G401 (cell line): ENCODE measurements at places on chromosomes 6 and 20.
A peak's percentile ranks its signal among the peaks of the same experiment; 100 is the strongest.

- DNase-seq = peak; percentile 51
Observed at GRCh38 chr20:43749734-43750294, 23.0 kb upstream of the GTSF1L start.

DNA sequence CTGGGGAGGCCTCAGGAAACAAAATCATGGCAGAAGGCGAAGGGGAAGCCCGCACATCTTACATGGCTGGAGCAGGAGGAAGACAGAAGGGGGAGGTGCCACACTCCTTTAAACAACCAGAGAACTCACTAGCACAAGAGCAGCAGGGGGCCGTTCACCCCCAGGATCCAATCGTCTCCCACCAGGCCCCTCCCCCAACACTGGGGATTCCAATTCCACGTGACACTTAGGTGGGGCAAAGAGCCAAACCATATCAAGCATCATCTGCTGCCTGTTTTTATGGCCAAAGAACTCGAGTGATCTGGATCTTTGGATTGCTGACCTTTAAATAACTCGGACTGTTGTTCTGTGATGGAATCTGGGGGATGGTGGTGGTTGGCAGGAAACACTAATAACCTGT lies 28.0 kb downstream of the PNLDC1 start:
- no peak for DNase-seq

- no peak for DNase-seq
Observed at GRCh38 chr20:62880935-62881661, 19.5 kb upstream of the TCFL5 start.

GRCh38 chr6:32111424-32112066 lies 2.4 kb upstream of the TNXB start:
- no peak for DNase-seq

DNA sequence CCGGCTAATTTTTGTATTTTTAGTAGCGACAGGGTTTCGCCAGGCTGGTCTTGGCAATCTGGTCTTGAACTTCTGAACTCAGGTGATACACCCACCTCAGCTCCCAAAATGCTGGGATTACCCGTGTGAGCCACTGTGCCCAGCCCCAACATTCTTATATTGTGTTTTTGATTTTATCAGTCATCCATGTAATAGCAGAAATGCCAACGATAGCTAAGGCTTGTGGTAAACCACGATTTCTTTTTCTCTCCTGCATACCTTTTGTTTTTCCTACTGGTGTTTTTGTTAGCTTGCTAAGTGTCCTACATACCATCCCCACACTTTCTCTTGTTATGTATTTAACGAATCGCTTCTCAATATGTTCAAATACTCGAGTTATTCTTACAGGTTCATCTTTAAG lies 12.1 kb downstream of the PHACTR2 start:
- DNase-seq = no peak

GRCh38 chr6:166656230-166657151 lies 29.4 kb upstream of the RPS6KA2 start:
- peak; percentile 87 for DNase-seq

DNA sequence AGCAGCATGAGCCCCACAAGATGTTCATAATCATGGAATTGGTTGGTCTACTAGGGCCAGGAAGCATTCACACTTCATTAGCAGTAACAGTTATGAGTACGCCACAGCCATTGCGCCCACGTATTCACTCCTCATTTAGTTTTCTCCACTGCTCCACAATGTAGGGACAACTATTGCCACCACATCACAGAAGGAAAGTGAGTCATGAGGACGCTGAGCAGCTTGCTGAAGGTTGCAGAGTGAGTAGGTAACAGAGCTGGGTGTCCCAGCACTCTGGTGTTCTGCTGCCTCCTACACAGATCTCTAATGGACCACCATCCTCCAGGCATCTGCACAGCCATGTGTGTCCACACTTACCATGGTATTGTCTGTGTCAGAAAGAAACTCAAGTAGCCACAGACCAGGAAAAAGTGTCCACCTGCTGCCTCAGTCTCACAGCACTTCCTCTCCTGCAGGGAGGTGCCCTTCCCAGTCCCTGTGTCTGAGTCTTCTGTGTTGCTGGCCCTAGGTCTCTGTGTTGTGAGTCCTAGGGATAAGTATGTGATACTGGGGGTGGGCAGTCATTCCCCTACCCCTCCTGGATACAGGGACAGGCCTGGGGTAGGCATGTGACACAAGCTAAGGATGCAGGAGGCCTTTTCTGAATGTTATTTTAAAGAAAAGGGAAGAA lies 103.9 kb downstream of the TTLL2 start:
- no peak for DNase-seq

DNA sequence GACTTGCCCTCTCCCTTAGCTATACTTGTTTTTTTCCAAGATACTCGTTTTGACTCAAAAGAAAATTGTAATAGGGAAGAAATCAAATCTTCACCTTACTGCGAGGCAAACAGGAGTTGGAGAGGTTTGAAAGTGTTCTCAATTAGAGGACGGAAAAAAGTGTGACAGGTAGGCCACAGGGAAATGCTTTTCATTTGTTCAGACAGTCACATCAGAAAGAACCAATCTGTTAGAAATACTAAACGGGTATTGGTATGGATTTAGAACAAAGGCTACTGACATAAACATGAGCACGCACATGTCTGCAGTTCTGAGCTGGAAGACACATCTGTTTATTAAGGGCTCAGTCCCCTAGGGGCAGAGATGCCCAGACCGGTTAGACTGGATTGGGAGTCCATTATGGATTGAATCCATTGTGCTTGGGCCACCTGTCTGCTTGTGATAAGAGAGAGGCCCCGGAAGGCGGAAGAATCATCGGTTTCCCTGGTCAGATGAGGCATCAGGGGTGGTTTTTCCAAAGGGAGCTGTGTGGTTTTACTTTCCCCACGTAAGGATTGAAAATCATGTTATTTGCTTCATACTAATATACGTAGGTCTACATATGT lies 220.9 kb upstream of the MYLIP start:
- no peak for DNase-seq

GRCh38 chr6:159505140-159505922 lies 187.7 kb downstream of the SOD2 start:
- DNase-seq = no peak

DNA sequence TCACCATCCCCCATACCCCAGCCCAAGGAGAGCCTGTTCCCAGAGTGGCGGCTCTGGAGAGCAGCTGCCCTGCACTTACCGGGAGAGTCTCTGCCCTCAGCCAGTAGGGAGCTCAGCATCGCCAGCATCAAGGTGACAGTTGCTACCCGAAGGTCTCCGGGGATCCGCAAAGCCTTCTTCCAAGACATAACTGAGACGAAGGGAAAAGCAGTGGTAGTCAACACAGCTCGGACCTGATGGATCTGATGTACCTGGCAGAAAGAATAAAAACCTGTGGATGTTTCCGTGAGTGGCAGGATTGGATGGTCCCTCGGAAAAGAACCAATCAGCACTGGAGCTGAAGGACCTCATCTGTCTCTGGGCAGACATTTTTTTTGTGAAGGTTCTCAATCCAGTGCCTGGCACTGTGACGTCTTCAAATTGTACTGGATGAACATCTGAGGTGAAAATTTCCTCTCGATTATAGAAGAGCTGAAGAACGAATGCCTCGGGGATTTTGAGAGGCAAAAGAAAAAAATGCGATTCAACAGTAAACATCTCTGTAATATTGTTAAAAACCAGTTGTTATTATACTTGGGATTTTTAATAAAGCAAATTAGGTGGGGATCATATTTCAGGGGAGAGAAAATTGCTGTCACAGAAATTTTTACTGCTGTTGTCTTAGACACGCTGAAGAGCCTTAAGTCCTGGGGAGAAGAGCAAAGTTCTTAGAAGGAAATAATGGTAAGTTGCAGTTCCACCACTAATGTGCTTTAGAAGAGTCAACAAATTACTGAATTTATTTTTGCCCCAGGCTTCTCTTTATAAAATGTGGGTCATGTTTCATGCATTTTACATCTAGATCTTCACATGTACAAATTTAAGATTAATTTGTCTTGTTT lies at the start of gene HLA-DQB1:
Gene HLA-DQB1, minus strand, starts transcription at position 238 of the 881 bp plus-strand sequence. Its CDS starts 50 bp downstream, at position 188.
- peak; percentile 48 for DNase-seq

- no peak for DNase-seq
Observed at GRCh38 chr6:107894809-107895396, 63.1 kb downstream of the SEC63 start.

DNA sequence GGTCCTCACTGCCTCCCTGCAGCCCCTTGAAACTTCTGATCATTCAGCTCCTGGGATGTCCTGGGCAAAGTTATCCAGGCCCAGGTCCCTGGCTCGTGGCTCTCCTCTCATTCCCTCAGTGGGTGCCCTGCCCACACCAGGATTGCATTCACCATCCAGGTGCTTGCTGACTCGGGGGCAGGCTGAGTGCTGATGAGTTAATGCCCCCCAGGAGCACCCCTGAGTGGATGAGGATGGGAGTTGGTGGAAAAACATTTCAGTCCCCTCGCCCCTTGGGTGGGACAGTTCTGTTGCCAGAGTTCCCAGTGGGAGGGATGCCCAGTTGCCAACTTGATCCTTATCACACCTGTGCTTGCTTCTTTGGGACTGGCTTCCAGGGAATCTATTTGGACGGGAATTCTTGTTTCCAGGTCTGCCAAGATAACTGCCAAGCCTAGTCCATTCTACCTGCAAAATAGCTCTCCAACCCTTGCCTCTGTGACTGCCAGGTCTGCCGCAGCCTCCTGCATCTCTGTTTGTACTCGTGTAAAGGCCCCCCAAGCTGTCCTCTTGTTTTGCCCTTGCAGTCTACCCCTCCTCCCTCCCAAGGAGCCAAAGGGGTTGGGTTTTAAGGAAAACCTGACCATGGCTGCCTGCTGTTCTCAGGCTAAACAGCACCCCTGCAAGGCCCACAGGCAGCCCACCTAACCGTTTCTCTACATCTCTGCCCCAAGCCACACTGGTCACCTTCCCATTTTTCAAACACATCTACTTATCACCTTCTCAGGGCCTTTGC lies 11.6 kb upstream of the RSPO4 start:
- no peak for DNase-seq

DNA sequence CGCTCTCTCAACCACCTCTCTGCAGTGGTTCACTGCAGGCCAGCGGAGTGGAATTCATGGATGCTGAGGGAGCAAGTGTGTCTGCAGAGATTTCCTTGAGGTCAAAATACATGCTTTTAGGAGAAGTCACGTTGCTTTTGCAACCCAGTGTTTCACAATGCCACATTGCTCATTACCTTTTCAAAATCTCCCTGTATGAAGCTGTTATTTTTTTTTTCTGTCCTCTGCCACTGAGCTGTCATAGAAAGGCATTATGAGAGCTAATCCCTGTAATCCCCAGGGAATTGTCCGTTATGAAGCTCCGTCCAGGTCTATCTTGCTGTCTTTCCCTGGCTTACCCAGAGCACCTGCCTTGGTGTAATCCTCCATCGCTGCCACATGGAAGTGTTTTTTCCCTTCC lies 60.5 kb upstream of the SLC22A23 start:
- DNase-seq = no peak

- DNase-seq = no peak
Observed at GRCh38 chr6:124669713-124670480, 292.3 kb upstream of the RNF217 start.

- DNase-seq = no peak
Observed at GRCh38 chr6:129667621-129668020, 42.4 kb downstream of the ARHGAP18 start.

- DNase-seq = no peak
Observed at GRCh38 chr6:154166140-154166539, 127.1 kb downstream of the OPRM1 start.

DNA sequence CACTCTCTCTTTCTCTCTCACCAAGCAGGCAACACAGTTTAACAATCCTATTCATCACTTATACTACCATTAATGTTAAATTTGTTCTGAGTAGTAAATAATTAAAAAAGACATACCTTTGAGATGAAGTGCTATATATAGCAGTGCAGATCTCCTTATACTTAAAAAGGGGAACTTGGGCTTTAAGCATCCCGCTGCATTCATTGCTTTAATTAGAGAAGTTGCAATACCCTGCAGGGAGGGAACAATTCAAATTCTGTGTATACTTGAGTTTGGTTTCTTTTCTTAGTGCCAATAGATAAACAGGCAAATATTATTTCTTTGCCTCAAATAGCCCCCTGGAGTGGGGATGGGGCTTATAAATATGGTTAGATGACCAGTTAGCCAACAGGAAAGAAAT lies 10.8 kb upstream of the ZBTB24 start:
- DNase-seq = no peak

DNA sequence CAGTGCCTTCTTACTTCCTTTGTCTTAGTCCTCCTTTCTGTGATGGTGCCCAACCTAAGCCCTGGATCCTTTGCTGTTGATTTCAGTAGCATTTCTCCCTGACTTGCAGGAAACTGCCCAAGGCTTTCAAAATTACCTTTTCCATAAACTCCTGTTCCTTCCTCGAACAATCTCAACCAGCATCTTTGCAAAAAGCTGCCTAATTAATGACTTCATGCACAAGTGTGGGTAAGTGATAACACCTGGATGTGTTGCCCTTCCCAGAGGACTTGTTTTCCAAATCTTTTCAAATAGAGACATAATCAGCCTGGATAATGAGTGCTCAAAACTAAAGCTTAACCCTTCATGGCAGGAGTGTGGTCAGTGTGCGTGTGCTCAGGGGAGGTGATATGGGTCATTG lies 118.0 kb downstream of the PCSK2 start:
- DNase-seq = no peak

- DNase-seq = no peak
Observed at GRCh38 chr20:43909720-43910119, 4.9 kb upstream of the TOX2 start.

GRCh38 chr6:136173519-136174507 lies 76.3 kb downstream of the MTFR2 start:
- no peak for DNase-seq

DNA sequence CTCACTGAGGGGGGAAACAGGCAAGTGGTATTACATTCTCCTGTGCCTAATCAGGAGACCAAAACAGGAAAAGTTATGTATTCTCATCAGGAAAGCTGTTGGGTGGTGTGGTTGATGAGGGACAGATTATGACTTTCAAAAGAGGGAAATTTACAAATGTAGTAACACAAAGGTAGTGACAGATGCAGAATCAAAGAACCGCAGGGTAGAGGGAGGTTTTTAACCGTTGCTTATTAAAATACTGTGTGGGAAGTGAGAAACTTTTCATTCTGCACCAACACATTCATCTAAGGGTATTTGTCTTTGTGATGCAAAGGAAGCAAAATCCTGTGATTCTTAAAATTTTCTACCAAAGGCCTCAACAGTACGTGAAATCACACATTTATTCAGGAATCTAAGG lies 288.2 kb upstream of the MAN1A1 start:
- no peak for DNase-seq

DNA sequence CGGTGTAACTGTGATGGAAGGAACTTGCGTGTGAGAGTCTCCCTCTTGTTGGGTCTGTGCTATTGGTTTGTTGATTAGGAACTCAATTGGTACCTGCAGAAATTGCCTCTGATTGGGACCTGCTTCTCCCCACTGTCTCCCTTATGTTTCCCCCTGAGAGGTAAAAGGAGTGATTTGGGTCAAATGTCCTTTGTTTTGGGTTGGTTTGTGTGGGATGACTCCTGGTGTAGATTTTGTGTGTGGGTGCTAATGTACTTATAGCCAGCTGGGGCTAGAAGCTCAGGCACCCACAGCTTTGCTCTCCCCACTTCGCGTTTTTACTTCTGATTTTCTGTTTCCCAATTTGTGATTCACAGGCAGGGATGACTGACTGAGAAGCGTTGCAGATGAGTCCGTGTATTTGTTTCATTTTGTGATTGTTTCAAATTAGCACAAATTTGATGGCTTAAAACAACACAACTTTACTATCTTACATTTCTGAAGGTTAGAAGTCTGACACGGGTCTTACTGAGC lies 79.1 kb downstream of the UTRN start:
- no peak for DNase-seq

GRCh38 chr6:44176762-44177509 lies 18.3 kb downstream of the CAPN11 start:
- no peak for DNase-seq
